ENCODE measurements at places on chromosomes 2 and 18. TPM values are rescaled to one million over a fixed set of nuclear protein-coding genes. Genes with fewer than 3 reads are reported as not detected.

CASP8 gene
- total RNA-seq = 9.9 TPM

NEUROD1 gene
- total RNA-seq = not detected

- no peak for DNase-seq
Measured at GRCh38 chr2:19691892-19692291, 209.9 kb downstream of the TTC32 start.

GRCh38 chr2:196804381-196804780 is 4.8 kb downstream of the C2orf66 start:
- DNase-seq = no peak

DNA sequence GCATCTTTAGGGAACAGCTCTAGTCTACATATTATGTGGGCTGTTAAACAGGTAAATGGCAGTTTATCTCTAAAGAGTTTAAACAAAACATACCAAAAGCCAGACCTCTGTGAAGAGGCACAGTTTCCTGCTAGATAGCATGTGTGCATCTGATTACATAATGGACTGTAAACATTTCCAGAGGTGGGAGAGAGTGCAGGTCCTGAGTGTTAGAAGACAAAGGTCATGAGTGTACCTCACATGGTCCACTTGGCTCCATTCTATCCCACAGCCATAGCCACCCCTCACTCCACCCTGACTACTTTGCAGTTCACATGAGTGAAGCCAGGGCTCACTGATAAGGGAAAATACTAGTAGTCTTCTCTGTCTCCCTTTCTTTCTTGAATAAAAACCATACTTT is 233.4 kb downstream of the MTX2 start:
- DNase-seq = no peak

Data from epithelial cell of proximal tubule (primary cell).